ENCODE measurements at places on chromosomes 4 and X.

GRCh38 chr4:3685081-3685645 lies 81.0 kb upstream of the ADRA2C start:
- DNase-seq: peak; percentile 4

GRCh38 chrX:39827951-39828350 lies 269.8 kb downstream of the BCOR start:
- DNase-seq: no peak

GRCh38 chr4:40192114-40193015 lies 4.5 kb upstream of the RHOH start:
- DNase-seq: no peak

- DNase-seq: peak; percentile 21
These were observed 19.1 kb downstream of the ATP5ME start for GRCh38 chr4:654871-655463.

DNA sequence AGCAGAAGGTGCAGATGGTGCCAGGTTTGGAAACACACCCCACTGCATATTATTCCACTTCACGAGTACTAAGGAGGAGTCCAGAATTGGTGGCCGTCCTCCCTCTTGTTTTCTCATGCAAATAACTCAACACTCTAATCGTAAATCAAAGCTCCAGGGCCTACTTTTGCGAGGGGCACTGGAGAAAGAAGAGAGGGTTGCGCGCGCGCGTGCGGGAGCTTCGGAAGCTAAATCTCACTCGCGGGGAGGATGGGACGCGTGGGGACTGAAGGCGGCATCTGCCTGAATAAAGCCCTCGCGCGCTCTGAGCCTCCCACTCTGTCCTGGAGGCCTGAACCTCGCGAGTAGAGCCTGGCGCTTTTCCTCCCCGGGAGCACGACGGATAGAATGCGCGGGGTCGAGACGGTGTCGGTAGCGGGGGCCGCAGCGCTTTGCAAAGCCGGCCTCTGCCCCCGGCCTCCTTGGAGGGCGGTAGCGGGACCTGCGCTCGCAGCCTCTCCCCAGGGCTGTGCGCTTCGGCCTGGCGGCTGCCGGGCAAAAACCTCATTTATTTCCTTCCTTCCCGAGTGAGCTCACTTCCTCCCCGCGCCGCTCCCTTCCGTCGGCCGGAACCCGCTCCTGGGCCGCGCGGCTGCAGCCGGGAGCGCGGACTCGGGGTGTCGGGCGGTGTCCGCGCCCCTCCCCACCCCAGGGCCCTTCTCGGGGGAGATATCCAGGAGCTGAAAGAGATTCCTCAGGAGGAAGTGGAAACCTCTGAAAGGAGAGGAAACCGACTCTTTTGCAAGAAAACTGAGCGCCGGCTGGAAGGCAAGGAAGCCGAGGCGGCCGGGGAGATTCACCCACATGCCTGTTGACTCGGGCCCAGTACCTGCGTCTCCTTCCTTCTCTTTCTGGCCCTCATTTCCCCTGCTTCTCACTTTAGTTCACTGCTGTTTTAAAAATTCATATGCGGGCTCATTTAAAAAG lies 20.7 kb downstream of the HAND2 start:
- DNase-seq: peak; percentile 83

DNA sequence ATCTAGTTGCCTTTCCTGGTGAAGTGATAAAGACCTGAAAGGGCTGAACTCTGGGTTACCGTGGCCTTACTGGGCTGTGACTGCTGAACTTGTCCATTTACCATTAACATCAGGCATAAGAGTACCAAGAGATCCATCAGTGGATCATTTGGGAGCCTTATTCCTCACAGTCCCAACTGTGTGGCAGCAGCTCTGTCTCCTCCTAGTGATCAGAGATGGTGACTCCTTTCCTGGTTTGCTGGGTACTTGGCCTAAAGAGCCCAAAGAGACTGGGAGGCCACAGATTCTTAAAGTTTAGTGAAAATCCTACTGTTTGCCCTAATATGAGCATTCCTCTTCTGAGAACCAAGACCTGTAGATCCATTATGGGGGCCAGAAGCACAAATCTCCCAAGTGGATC lies 56.3 kb upstream of the ATP6AP2 start:
- DNase-seq: no peak

DNA sequence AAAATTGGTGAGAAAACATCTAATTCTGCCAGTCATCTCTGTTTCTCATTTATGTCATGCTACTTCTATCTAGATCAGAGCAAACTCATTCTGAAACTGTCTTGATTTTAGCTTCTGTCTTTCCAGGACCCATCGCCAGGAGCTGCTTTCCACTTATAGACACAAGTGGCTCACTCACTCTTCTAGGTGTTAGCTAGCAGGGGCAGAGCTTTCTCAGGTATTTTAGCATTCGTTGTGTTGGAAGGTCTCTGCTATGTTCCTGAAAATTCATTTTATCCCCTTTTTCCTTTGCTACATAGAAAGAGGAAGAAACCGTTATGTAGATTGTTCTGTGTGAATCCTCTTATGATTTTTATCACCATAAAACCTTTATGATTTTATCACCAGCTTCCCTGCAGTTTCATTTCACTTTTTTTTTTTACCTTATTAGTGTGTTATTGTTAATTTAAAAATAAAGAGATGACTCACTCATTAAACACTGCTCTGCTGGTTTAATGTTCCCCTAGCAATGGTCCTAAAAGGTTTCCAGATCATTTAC lies 246.6 kb upstream of the AADAT start:
- DNase-seq: no peak

GRCh38 chr4:61805979-61806378 lies 605.9 kb downstream of the ADGRL3 start:
- no peak for DNase-seq

DNA sequence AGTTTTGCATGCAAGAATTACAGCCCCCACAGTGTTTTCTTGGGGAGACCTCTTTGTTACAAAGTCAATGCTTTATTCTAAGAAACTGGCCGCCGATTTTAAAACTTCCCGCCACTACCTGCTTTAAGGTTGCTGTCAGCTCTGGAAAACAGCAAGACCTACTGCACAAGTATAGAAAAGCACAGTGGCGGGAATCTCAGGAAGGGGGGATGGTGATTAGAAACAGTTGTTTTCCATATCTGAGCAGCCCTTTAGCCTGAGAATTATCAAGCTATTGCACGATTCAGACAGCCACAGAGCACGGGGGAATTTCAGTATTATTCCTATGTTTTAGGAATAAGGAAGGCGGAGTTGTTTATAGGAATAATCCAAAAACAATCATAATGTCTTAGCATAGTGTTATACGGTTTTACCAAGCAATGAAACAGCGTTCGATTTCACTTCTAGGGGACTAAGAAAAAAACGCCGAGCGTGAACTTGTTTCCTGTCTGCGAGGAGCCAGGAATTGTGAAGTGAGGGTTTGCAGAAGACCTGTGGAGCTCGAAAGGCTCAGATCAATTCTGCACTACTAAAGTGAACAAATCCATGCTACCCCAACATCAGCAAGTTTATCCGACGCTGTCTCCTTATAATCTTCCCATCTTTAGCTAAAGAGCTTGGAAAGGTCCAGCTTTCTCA lies 81.3 kb downstream of the HMGN5 start:
- DNase-seq: no peak

GRCh38 chr4:83240379-83240875 lies 44.2 kb downstream of the COQ2 start:
- no peak for DNase-seq

DNA sequence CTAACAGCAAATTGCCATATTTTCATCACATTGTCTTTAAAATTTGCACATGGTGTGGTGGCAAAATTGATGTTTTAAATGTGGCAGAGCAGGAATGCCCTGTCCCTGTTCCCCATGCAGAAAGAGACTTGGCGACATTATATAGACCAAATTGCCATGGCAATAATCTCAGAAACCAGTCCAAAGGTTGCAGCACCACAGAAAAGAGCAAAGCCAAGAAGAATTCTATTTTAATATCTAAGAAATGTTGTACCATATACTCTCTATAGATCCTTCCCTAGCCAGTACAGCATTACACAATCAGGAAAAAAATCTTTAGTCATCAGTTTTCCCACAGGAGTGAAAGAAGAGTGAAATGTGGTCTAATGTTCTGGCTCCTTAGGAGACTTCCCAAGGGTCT lies 80.0 kb downstream of the UGT2B28 start:
- DNase-seq: no peak

GRCh38 chr4:149755969-149756368 lies 59.7 kb downstream of the IQCM start:
- DNase-seq: no peak

DNA sequence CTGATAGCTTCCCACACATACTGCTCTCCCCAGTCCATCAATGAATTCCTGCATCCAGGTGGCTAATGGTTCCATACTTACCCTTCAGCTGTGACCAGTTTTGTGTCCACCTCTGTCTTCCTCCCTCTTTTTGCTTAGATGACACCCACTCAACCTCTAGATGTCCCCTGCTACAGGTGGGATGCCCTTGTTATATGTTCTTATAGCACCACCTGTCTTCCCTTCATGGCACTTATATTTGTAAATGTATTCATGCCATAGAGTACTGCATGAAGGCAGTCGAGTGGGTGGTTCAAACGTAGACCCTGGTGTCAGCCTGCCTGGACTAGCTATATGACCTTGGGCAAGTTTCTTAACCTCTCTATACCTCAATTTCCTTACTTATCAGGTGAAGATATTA lies 6.5 kb upstream of the USP46 start:
- DNase-seq: no peak

DNA sequence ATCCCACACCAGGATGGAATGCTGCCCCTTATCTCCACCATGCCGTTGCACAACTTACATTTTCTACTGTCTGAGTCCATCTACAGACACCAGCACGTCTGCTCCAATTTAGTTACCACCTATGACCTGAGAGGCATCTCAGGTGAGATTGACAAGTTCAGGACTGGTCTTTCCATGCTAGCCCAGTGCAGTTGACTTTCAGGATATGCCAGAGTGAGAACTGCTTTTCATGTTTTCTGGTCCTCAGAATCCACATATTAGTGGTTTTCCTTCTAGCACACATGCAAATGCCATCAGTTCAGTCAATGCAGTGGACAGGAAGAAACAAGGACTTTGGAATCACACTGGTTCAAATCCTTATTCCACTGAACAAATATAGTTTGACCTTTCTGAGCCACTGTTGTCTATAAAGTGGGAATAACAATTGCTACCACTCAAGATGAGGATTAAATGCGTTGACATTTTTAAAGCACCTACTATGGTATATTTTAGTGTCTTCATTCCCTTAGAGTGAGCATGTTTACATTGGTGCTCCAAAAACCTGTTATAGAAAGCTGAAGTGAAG lies 38.1 kb upstream of the ANXA3 start:
- DNase-seq: no peak

DNA sequence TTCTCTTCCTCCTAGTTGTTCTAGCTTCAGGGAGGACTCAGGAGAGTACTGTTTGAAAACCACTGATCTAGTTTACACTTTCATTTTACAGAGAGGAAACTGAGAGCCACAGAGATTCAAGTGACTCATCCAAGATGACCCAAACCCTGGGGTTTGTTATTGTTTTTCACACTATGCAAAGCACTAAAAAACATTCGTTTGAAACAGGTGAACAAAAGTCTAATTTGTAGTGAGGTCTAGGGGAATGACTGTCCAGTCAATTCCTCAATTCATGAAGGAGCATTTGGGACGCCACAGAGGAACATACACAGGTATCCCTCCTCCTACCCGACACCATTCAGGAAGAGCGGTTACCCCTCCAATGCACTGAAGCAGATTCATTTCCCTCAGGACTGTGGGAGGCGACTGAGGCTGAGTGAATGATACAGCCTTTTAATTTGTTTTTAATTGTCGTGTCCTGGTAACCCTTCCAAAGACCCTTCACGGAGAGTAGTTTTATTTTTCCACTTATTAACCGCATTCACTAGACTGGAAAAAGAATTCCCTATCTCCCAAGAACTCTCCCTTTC lies 30.3 kb downstream of the TLR10 start:
- no peak for DNase-seq
